T follicular helper cell (primary cell): ENCODE measurements at places on chromosomes 7 and 10.

DNA sequence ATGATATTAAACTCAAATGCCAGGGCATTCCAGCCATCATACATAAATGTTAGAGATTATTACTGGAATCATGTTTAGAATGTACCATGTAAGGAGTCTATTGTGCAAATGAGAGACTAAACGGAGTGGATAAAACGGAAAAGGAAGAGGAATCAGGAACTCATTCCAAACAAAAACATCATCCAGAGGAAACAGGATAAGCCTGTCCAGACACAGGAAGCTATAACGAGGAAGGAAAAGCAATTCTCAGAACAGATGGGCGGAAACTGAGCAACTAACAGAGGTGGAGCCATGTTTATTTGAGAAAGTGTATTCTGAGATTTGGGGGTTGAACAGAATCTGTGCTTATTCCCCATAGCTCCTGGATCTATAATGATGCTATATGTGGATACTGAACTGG lies 52.3 kb upstream of the TRIM24 start:
- no peak for DNase-seq

DNA sequence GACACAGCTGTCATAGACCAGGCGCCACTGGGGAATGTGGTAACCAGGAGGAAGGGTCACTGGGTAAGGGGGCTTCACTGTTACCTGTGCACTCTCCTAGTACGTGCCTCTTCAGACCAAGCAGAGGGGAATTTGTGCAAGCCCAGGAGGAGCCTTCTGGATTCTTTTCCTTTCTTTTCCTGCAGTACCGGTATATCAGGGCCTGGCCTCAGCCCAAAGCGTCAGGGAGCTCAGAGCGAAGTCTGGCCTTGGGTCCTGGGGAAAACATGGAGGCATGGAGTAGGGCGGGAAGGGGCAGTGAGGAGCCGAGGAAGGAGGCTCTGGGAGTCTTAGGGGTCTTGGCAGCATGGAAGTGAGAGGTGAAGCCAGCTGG lies 133.6 kb upstream of the GDF10 start:
- no peak for DNase-seq

- no peak for DNase-seq
Measured at GRCh38 chr10:4819707-4820106, 6.3 kb upstream of the AKR1E2 start.

DNA sequence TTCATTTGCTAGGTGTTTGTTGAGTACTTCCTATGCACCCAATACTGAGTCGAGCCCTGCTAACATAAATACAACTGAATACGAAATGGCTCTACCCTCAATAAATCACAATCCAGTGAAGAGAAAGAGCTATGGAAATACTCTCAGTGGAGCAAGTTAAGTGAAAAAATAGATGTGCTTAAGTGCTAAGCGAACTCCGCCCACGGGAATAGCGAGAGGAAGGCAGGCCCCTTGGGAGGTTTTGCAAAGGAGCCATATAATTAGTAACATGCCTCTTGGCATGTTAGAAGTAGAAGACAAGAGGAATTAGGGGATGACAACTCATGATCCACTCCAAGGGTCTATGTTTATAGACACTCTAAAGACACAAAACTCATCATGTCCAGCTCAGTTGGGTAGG lies 42.8 kb upstream of the TSPAN33 start:
- no peak for DNase-seq
